ENCODE measurements at places on chromosomes 13 and 19. TPM values are rescaled to one million over a fixed set of nuclear protein-coding genes. Genes with fewer than 3 reads are reported as not detected.

GRCh38 chr13:31042049-31042448 is 109.6 kb downstream of the TEX26 start:
- H3K4me1 ChIP-seq = peaks cover 29% of the 10 kb centered on the region
- peak overlapping the region; percentile 88 for H3K27ac ChIP-seq
- H3K36me3 ChIP-seq = no peaks in the 10 kb centered on the region

- peaks cover 6% of the 10 kb centered on the region for H3K4me1 ChIP-seq
- H3K27ac ChIP-seq = no peak overlapping the region
- no peak overlapping the region for H3K4me3 ChIP-seq
These were observed 3.8 kb downstream of the LENG1 start for GRCh38 chr19:54155694-54156093.

GRCh38 chr13:89568276-89568675 is 1779.2 kb upstream of the MIR17HG start:
- H3K27me3 ChIP-seq = no peaks in the 10 kb centered on the region
- no peak overlapping the region for H3K27ac ChIP-seq
- H3K4me3 ChIP-seq = no peak overlapping the region
- H3K36me3 ChIP-seq = no peaks in the 10 kb centered on the region

DNA sequence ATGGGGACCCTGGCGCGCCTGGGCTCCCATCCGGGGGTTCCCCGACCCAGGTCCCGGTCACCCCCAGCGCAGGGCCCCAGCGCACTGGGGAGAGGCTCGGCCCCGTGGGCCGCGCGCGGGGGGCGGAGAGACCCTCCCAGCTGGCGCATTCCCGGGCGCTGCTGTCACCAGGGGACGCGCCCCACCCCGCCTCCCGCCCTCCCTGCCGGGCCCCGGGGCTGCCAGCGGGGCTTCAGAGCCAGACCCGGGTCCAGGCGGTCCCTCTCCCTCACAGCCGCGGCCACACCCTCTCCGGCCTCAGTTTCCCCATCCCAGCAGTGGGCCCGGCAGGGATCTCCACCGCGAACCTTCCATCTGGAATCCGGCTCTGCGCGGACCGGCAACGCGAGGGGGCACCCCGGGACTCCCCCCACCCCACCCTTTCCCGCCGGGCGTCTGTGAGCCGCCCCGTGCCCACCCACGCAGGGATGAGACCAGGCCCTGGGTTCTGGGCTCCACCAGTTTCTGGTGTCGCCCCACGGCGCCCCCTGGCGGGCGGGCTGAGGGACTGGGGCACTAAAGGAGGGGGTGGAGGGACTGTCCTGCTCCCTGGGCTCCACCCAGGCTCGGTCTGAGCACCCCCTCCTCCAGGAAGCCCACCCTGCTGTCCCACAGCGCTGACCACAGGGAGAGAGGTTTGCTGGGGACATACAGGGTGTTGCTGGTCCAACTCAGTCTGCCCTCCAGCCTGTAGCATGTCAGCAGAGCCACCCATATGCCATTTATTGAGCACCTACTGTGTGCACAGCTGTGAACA is 878 bp upstream of the ADAMTSL5 start:
- H3K4me1 ChIP-seq = no peaks in the 10 kb centered on the region
- no peak overlapping the region for H3K4me3 ChIP-seq
- peaks cover 10% of the 10 kb centered on the region for H3K27me3 ChIP-seq
- H3K36me3 ChIP-seq = no peaks in the 10 kb centered on the region
- no peak overlapping the region for H3K27ac ChIP-seq

DNA sequence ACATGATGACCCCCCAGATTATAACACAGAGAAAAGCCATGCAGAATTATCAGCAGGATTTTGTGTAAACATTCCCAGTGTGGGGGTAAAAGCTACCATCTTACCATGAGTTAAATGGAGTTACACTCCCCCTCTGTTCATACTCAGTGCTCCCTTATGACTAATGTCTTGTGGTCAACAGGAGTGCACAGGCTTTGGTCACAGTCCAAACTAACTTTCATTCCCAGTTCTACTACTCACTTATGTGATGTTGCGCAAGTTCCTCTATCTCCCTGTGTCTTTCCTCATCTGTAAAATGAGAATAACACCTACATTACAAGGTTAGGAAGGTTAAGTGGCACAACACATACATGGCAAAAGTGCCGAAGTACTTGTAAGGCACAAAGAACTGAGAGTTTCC is 277.9 kb downstream of the RBM26 start:
- DNase-seq = no peak
- H3K4me3 ChIP-seq = no peak overlapping the region
- H3K4me1 ChIP-seq = no peaks in the 10 kb centered on the region
- no peaks in the 10 kb centered on the region for H3K36me3 ChIP-seq

DNA sequence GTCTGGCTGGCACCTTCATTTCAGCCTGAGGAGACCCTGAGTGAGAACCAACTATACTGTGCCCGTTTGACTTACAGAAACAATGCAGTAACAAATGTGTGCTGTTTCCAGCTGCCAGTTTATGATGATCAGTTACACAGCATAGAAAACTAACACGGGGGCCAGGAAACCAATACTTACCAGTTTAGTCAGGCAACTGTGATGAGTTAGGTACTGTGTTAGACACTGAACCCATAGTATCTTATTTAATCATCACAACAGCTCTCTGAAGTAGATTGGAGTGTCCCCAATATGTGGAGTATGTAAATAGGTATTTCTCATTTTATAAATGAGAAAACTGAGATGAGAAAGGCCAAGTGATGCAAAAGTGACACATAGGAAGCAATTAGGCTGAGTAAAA is 620.9 kb upstream of the KLF12 start:
- DNase-seq = no peak
- no peak overlapping the region for H3K27ac ChIP-seq
- H3K27me3 ChIP-seq = no peaks in the 10 kb centered on the region
- no peak overlapping the region for H3K4me3 ChIP-seq
- no peaks in the 10 kb centered on the region for H3K36me3 ChIP-seq
- no peaks in the 10 kb centered on the region for H3K4me1 ChIP-seq

DNA sequence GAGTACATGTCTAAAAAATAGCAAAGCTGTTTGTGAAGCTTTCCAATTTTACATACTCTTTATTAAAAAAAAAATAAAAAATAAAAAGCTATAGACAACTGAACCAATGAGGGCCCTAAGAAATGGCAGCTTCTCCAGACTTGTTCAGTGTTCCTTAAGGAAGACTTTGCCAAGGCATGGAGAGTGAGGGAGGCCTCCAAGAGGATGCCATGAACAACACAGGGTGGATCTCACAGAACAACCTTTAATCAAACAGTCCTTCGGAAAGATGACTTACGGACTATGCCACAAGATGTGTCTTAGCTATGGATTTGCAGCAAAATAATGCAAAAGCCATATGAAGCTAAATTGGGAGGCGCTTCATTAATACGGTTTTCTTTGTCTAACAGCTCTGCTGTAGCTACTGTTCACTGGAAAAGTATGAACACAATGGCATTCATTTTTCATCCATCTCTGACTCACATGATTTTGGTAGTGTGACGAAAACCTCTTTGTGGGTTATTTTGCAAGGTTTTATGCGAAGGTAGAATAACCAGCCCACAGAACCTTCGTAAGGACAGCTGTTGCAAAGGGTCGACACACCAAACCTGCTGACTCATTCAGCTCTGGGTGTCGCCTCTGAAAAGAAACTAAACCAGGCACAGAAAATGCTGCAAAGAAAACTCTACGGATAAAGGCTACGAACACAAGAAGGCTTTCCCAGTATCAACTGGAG is 27.7 kb downstream of the EFNB2 start:
- DNase-seq = no peak
- peak overlapping the region; percentile 91 for H3K27ac ChIP-seq
- no peaks in the 10 kb centered on the region for H3K27me3 ChIP-seq
- peak overlapping the region; percentile 63 for H3K4me3 ChIP-seq
- H3K36me3 ChIP-seq = no peaks in the 10 kb centered on the region

- H3K4me3 ChIP-seq = peak overlapping the region; percentile 90
- DNase-seq = peak; percentile 32
- peaks cover 22% of the 10 kb centered on the region for H3K4me1 ChIP-seq
- peak overlapping the region; percentile 59 for H3K27ac ChIP-seq
- H3K36me3 ChIP-seq = no peaks in the 10 kb centered on the region
- peaks cover 18% of the 10 kb centered on the region for H3K27me3 ChIP-seq
These were observed 1.9 kb upstream of the CACNG7 start for GRCh38 chr19:53907193-53907581.

DNA sequence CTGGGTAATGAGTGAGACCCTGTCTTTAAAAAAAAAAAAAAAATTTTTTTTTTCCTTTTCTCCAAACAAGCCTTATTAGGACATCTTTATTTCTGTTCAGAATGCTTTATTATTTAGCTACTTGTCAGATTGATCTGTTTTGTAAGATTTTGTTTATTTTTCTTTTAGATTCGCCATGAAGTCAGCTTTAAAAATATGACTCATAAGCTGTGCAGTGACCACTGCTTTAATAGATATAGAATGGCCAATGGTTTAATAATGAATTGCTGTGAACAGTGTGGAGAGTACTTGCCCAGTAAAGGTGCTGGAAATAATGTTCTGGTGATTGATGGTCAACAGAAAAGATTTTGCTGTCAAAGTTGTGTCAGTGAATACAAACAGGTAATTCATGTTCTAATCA is 47.7 kb downstream of the ZMYM2 start:
- no peak overlapping the region for H3K27ac ChIP-seq
- DNase-seq = no peak
- no peaks in the 10 kb centered on the region for H3K27me3 ChIP-seq
- no peaks in the 10 kb centered on the region for H3K36me3 ChIP-seq
- peaks cover 8% of the 10 kb centered on the region for H3K4me1 ChIP-seq

GRCh38 chr19:35811317-35812219 is 1.1 kb downstream of the PRODH2 start:
- no peaks in the 10 kb centered on the region for H3K36me3 ChIP-seq
- no peak for DNase-seq
- H3K27ac ChIP-seq = no peak overlapping the region
- H3K4me3 ChIP-seq = no peak overlapping the region
- H3K4me1 ChIP-seq = no peaks in the 10 kb centered on the region

DNA sequence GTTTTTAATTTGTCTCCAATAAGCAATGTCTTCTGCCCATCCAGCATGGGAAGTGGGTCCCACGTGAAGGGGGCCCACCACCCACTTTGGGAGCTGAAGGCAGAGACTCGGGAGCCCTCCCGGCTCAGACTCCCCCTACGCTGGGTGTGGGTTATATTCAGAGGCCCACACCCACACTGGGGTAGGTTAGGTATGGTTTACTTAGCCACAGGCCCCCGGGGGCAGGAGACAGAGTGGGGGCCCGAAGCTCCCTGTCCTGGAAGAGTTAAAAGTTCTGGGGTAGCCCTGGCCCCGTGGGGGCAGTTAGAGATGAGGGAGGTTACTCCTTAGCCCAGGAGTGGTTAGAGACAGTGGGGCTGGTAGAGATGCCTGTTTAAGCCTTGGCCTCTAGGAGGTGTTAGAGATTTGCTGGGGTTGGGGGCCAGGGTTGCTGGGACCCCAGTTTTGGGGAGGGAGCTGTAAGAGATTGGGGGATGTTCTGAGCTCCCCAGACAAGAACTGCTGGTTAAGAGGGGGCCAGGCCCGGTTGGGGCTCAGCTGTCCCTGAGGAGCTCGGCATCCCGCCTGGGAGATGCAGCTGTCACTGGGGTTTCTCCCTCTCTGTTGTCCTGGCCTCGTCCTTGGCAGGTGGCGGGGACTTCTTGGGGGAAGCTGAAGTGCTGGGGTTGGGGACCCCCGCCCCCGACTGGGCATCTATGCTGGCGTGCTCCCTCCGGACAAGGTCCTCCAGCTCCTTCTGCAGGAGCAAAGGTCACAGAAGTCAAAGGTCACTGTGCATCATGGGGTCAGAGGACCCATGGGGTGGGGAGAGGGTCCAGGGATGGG is 712 bp upstream of the RINL start:
- H3K4me3 ChIP-seq = no peak overlapping the region
- H3K36me3 ChIP-seq = no peaks in the 10 kb centered on the region
- H3K27ac ChIP-seq = no peak overlapping the region

GRCh38 chr13:93865235-93865634 is 614.2 kb downstream of the DCT start:
- no peaks in the 10 kb centered on the region for H3K27me3 ChIP-seq
- H3K4me3 ChIP-seq = no peak overlapping the region
- no peaks in the 10 kb centered on the region for H3K36me3 ChIP-seq
- H3K27ac ChIP-seq = no peak overlapping the region

GRCh38 chr13:23505007-23505406 is 65.2 kb upstream of the TNFRSF19 start:
- H3K4me3 ChIP-seq = peak overlapping the region; percentile 85
- H3K27ac ChIP-seq = peak overlapping the region; percentile 100
- peaks cover 35% of the 10 kb centered on the region for H3K4me1 ChIP-seq
- DNase-seq = peak; percentile 81
- peaks cover 11% of the 10 kb centered on the region for H3K27me3 ChIP-seq
- no peaks in the 10 kb centered on the region for H3K36me3 ChIP-seq

DNA sequence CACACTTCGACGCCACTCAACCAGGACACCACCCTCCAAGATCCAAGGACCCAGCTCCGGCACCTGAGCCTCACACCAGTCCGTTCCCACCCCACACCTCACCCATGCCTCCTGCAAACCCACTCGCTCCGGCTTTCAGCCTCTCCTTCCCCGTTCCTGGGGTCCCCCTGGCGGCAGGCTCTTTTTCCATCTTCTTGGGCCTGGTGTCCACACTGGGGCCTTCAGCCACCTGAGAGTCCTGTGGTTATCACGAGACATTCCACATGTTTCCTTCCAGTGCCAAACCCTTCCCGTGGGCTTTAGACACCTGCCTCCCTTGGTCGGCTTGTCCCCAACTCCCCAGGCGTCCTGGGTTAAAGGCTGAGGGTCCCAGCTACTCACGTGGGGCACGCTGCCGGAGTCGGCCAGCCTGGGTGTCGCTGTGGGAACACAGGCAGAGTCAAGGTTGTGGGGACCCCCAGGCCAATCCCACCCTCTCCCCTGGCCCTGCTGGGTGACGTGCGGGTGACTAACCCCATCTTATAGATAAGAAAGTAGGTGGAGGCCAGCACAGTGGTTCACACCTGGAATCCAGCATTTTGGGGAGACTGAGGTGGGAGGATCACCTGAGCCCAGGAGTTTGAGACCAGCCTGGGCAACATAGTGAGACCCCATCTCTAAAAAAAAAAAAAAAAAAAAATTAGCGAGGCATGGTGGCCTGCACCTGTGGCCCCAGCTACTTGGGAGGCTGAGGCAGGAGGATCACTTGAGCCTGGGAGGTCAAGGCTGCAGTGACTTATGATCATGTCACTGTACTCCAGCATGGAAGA is 1.9 kb downstream of the JSRP1 start:
- H3K4me3 ChIP-seq = peak overlapping the region; percentile 70
- no peak overlapping the region for H3K27ac ChIP-seq
- no peaks in the 10 kb centered on the region for H3K36me3 ChIP-seq
- DNase-seq = peak; percentile 79
- H3K27me3 ChIP-seq = peaks cover 4% of the 10 kb centered on the region

GRCh38 chr13:99655351-99656091 is 154.2 kb downstream of the TM9SF2 start:
- H3K36me3 ChIP-seq = no peaks in the 10 kb centered on the region
- no peaks in the 10 kb centered on the region for H3K27me3 ChIP-seq
- DNase-seq = no peak
- H3K4me1 ChIP-seq = peaks cover 27% of the 10 kb centered on the region

GRCh38 chr13:21074546-21074945 is 13.2 kb upstream of the LATS2 start:
- H3K27me3 ChIP-seq = peaks cover 5% of the 10 kb centered on the region
- H3K27ac ChIP-seq = peak overlapping the region; percentile 36
- H3K4me1 ChIP-seq = peaks cover 2% of the 10 kb centered on the region
- H3K36me3 ChIP-seq = no peaks in the 10 kb centered on the region
- peak overlapping the region; percentile 44 for H3K4me3 ChIP-seq
- no peak for DNase-seq

GDF15 gene
- 8.9 TPM for total RNA-seq

TMEM221 gene
- not detected for total RNA-seq

MADCAM1 gene
- 1.7 TPM for total RNA-seq

RASIP1 gene
- total RNA-seq = 6.2 TPM

TMPRSS9 gene
- 0.29 TPM for total RNA-seq

CASP14 gene
- not detected for total RNA-seq

WBP4 gene
- 8.9 TPM for total RNA-seq

ZNF700 gene
- 17.8 TPM for total RNA-seq

FGF21 gene
- not detected for total RNA-seq

UBE2L5 gene
- total RNA-seq = not detected

YJEFN3 gene
- total RNA-seq = 21.6 TPM

Data from glutamatergic neuron (in vitro differentiated cells).